Muscle of back (tissue), 13 donors: ENCODE measurements at places on chromosomes 7 and 10. TPM values are rescaled to one million over a fixed set of nuclear protein-coding genes. Genes with fewer than 3 reads are reported as not detected.

Gene CHAT
- not detected for polyA plus RNA-seq

Gene DENND10
- polyA plus RNA-seq = 35.6 TPM

Gene PSPH
- polyA plus RNA-seq = 17.1 TPM

Gene MGAM2
- polyA plus RNA-seq = 0.12 TPM

Gene CRTAC1
- 0.37 TPM for polyA plus RNA-seq

Gene ABCA13
- 0.04 TPM for polyA plus RNA-seq

Gene PAPOLB
- polyA plus RNA-seq = 0.09 TPM

Gene BTBD16
- polyA plus RNA-seq = 0.07 TPM

Gene CYP2W1
- polyA plus RNA-seq = 11.0 TPM

Gene HELLS
- 11.2 TPM for polyA plus RNA-seq

Gene NCF1
- polyA plus RNA-seq = 1.9 TPM

Gene UBTD1
- 14.6 TPM for polyA plus RNA-seq

Gene PCGF5
- 17.5 TPM for polyA plus RNA-seq

Gene HSPA12A
- 8.2 TPM for polyA plus RNA-seq

Gene SUN3
- not detected for polyA plus RNA-seq

Gene PLEKHS1
- polyA plus RNA-seq = not detected

Gene ASNS
- polyA plus RNA-seq = 17.8 TPM

Gene CFAP70
- polyA plus RNA-seq = 0.78 TPM

Gene C10orf143
- polyA plus RNA-seq = 3.4 TPM

Gene LAMB4
- polyA plus RNA-seq = 0.23 TPM

Gene PHKG1
- polyA plus RNA-seq = 14.7 TPM

Gene ICA1
- polyA plus RNA-seq = 4.3 TPM

Gene UNCX
- not detected for polyA plus RNA-seq

Gene ACSM6
- not detected for polyA plus RNA-seq

Gene MOGAT3
- not detected for polyA plus RNA-seq

Gene LSM5
- 64.8 TPM for polyA plus RNA-seq

Gene PUS7
- polyA plus RNA-seq = 17.9 TPM

Gene AEBP1
- 79.2 TPM for polyA plus RNA-seq

Gene SPDYE9
- polyA plus RNA-seq = 0.11 TPM

Gene CDC14C
- not detected for polyA plus RNA-seq

Gene MYH16
- polyA plus RNA-seq = 0.08 TPM

Gene MSMB
- not detected for polyA plus RNA-seq
